ENCODE measurements at places on chromosomes 2 and 18.
A peak's percentile ranks its signal among the peaks of the same experiment; 100 is the strongest.

DNA sequence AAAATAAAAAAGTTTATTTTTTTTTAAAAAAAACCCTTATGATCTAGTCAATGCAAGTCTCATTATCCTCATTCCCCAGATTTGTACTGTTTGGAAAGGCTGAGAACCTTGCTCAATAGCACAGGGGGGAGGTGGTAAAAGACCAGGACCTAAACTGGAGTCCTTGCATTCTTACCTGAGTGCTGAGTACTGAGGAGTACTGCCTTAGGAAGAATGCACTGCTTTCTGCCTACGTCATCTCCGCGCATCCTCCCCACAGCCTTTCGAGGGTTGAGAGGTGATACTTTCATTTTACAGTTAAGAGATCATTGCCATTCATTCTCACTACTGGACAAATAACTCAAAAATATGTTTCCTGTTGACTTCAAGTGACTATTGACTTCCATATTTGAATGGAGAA lies 73.8 kb downstream of the MAP3K20 start:
- peak; percentile 4 for DNase-seq

DNA sequence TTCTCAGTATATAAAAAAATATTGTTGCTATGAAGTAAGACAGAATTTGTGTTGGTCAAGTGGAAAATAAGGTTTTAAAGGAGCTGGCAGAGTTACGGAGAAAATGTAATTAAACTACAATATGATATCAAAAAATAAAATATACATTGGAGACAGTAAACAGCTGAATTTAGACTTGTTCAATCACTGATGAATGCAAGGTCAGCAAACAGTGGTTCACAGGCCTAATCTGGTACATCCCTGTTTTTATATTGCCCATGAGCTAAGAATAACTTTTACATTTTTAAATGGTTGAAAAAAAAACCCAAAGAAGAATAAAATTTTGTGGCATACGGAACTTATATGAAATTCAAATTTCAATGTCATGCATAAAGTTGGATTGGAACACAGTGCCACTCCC lies 131.0 kb upstream of the TRIB2 start:
- no peak for DNase-seq

GRCh38 chr2:105262651-105263091 lies 21.1 kb downstream of the GPR45 start:
- DNase-seq, result no peak

- no peak for DNase-seq
Measured at GRCh38 chr2:182558564-182558963, 131.7 kb upstream of the PDE1A start.

DNA sequence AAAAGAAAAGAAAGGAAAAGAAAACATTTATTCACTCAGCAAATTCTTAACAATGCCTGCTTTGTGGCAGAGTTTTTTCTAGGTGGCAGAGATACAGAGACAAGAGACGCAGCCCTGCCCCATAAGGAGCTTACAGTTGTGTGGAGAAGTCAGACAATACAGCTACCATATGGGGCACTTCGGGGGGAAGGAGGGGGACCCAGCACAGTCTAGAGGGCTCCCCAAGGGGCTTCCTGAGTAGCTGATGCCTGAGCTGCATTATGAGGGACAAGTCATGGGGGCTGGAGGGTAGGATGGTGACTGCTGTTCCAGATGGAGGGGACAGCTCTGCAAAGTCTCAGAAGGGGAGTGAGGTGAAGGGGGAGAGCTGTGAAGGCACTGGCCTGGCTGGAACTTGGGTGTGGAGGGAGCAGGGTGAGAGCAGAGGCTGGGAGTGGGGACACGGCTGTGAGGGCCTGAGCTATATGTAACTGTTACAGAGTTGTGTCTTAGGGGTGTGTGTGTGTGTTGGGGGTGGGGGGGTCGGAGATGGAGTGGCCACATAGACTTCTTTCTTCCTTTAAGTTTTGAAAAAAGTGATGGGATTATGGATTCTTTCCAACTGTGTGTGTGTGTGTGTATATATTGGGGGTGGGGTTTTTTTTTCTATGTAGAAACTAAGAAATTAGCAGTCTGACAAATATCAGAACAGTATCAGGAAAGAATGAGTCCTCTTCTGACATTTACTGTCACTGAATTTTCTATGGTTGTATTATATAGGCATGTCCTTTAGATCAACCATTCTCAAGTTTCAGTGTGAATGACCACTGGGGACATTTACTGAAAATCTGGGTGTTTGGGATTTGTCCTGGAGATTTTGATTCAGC lies 66.0 kb upstream of the HAAO start:
- DNase-seq, result no peak

GRCh38 chr2:161995553-161996016 lies 78.4 kb downstream of the DPP4 start:
- DNase-seq, result no peak

DNA sequence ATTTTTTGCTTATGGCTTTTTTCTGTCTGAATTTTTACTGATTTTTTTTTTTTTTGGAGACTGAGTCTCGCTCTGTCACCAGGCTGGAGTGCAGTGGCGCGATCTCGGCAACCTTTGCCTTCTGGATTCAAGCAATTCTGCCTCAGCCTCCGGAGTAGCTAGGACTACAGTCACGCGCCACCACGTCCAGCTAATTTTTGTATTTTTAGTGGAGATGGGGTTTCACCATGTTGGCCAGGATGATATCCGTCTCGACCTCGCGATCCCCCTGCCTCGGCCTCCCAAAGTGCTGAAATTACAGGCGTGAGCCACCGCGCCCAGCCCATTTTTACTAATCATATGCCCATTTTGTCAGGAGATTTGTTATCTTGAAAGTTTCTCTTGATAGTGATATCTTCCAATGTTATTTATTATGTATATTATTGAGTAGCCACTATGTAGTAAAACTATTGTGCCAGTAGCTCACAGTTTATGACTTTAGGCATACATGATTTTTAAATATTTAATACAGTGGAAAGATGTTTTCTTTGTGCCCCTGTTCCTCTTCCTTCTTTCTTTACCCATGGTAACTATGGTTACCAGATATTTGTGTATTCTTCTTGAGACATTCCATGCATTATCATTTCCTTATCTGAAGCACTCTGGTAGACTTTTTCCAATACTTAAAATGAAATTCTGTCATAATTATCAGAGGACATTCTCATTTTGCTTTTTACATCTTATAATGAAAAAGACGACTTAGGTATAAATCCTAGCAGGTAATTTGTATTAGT lies 2.1 kb downstream of the HAT1 start:
- DNase-seq, result no peak

GRCh38 chr2:98127229-98127989 lies 40.4 kb downstream of the VWA3B start:
- DNase-seq, result no peak

- DNase-seq, result no peak
Measured at GRCh38 chr2:136386046-136386445, 268.1 kb upstream of the CXCR4 start.

DNA sequence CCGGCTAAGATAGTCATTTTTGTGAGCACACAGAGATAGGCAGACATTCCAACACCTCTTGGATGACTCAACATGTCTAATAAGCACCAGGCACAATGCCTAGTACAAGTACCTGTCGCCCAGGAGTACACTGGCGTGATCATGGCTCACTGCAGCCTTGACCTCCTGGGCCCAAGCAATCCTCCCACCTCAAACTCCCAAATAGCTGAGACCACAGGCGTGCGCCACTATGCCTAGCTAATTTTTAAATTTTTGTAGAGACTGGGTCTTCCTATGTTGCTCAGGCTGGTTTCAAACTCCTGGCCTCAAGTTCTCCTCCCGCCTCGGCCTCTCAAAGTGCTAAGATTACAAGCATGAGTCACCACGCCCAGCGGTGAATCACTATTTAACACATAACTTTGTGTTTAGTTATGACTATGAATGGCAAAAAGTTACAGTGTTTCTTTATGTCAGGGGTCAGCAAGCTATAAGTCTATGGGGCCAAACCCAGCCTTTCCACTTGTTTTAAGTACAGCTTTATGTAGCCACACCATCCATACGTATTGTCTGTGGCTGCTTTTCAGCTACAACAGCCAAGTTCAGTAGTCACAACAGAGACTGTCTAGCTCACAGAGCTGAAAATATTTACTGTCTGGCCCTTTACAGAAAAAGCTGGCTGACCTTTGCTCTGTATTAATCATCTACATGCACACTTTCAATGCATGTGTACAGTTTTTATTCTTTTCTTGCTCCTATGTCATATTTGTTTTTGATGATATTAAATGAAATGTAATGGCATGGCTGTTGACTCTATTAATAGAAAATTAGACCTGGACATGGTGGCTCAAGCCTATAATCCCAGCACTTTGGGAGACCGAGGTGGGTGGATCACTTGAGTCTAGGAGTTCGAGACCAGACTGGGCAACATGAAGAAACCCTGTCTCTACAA lies 18.7 kb downstream of the ORC2 start:
- DNase-seq, result peak; percentile 19

DNA sequence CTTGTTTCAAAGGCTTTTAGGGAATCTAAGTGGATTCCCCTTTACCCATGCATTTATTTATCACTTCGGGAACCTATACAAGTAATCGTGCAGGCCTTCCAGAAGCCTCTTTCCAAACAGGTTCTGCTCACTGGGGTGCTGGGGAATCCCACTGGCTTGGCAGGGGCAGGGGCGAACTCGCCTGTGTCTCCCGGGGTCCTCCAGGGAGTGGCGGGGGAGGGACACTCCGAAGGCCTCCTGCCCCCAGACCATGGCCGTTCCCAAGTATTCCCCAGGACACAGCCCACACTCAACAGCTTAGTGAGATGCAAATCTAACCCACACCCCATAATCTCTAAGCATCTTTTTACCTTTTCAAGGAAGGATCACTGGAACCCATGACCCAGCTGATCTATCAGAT lies 6.5 kb downstream of the DNMT3A start:
- no peak for DNase-seq

GRCh38 chr2:32812316-32812715 lies 134.4 kb upstream of the LTBP1 start:
- no peak for DNase-seq

GRCh38 chr2:197453914-197454398 lies 604 bp downstream of the COQ10B start:
- DNase-seq, result no peak

GRCh38 chr2:9441556-9441955 lies 18.1 kb downstream of the CPSF3 start:
- no peak for DNase-seq

DNA sequence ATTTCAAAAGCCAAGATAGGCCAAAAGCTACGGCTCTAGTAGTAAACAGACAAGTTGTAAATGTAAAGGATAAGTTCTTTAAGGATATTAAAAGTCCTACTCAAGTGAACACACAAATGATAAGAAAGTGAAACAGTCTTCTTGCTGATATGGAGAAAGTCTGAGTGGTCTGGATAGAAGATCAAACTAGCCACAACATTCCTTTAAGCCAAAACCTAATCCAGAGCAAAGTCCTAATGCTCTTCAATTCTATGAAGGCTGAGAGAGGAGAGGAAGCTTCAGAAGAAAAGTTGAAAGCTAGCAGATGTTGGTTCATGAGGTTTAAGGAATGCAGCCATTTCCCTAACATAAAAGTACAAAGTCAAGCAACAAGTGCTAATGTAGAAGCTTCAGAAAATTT lies 111.7 kb upstream of the ZEB2 start:
- DNase-seq, result no peak

DNA sequence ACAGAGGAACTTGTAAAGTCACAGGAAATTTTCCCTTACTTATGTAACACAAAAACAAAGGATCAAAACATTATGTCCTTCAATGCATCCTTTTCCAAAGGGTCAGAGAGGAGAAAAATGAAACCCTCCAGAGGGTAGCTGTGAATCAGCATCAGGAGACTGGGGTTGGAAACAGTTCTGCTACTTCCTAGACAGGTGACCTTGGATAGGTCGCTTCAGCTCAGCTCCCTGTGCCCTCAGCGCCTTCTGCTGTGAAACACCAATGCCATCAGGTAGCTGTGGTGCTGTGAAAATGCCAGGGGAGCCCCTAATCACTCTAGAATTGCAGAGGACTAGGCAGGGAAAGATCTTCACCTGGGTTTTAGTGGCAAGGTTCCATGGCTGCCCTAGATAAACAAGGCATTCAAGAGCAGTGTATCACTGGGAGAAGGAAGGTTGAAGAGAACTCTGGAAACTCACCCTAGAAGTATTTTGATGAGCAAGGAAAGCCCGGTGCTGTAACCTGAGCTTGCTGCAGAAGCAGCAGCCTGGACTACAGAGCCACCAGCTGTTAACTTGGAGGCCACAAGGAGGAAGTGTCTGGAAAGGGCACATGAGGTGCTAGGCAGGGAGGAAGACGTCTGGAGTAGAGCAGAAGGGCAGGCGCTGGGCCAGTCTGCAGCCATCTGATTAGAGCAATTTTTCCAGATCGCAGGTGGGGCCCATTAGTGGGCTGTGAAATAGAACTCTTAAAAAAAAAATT lies 100.7 kb upstream of the MCFD2 start:
- DNase-seq, result no peak

GRCh38 chr2:26316041-26316440 lies 29.9 kb upstream of the SELENOI start:
- DNase-seq, result no peak

DNA sequence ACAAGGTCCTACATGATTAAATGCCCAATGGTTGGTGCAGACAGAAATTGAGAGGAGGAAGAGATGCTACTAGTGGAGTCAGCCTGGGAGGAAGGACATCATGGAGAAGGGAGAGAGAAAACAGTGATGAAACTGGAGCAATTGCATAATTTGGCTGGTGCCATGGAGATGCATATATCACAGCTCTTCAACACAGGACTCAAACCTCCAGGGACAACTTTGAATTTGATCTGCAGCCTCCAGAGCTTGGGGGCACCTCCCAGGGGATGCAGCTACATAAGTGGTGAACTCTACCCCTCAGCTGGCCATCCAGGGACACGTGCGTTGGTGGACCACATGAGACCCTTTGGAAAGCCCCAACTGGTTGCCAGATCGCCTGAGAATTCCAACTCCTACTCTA lies 80.4 kb downstream of the CTAGE1 start:
- DNase-seq, result no peak

DNA sequence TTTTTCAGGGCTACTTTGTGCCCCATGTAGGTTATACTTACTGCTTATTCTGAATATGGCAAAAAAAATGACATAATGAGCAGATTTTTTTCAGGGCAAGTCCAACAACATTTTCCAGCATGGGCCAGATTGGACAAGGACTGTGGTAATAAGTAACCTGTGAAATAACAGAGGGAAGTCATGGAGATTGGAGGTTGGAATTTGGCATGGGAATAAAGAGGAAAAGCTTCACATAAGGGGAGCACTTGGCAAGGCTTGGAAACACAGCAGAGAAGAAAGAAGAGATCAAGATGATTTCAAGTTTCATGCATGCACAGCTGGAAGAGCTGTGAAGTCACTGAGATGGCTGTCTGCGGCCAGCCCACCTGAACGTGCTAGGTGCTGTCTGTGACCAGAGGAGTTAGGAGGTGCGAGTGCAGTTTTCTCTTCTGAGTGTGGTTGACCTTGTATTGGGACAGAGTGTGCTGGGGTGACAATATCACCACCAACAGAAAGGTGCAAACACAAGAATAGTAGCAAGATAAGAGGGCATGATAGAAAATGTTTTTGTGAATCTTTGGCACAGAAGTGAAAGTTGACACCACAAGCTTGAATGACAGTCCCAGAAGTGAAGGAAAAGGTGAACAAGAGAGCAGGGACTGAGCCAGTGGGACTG lies 71.1 kb upstream of the DSC1 start:
- DNase-seq, result no peak

- no peak for DNase-seq
Measured at GRCh38 chr2:71901466-71901865, 246.2 kb downstream of the CYP26B1 start.

- DNase-seq, result no peak
Measured at GRCh38 chr2:16613539-16614011, 52.1 kb downstream of the CYRIA start.

All from stimulated activated CD8-positive, alpha-beta memory T cell treated with anti-CD3 and anti-CD28 coated beads, Interleukin-15, amount 100 ng/mL, for 24 hours (primary cell).